ENCODE measurements at places on chromosomes 3 and 15. TPM values are rescaled to one million over a fixed set of nuclear protein-coding genes. Genes with fewer than 3 reads are reported as not detected.

The GOLGA6L7 gene
- total RNA-seq = not detected

GRCh38 chr15:30023798-30024295 lies 58.9 kb upstream of the GOLGA8J start:
- no peak for DNase-seq

DNA sequence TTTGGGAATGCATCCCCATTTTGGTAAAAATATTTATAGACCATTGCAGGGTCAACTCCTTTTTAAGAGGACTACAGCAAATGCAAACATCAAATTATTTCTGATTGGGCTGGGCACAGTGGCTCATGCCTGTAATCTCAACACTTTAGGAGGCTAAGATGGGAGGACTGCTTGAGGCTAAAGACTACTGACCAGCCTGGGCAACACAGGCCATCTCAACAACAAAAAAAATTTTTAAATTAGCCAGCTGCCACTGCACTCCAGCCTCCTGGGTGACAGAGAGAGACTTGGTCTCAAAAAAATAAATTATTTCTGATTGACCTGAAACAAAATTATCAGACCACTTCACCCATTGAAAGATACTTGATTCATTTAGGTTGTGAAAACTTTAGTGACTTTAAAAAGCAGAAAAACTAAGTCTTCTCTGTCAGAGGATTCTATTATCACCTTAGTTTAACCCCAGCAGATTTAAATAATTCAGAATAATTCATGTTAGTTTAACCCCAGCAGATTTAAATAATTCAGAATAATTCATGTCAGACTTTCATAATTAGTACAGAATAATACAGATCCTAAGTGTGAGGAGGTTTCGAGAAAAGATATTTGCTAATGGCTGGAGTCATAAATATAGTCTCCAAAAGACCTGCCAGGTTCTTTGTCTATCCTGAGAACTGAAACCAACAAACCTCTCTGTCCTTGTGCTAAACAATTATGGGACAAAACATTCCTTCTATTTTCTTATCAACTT lies 183.6 kb upstream of the STT3B start:
- DNase-seq = no peak

The RARB gene
- total RNA-seq = 22.8 TPM

- DNase-seq = no peak
Measured at GRCh38 chr3:126849768-126850167, 133.1 kb upstream of the PLXNA1 start.

- DNase-seq = no peak
Measured at GRCh38 chr3:122315619-122316018, 9.4 kb upstream of the CSTA start.

The SORD gene
- 13.6 TPM for total RNA-seq

DNA sequence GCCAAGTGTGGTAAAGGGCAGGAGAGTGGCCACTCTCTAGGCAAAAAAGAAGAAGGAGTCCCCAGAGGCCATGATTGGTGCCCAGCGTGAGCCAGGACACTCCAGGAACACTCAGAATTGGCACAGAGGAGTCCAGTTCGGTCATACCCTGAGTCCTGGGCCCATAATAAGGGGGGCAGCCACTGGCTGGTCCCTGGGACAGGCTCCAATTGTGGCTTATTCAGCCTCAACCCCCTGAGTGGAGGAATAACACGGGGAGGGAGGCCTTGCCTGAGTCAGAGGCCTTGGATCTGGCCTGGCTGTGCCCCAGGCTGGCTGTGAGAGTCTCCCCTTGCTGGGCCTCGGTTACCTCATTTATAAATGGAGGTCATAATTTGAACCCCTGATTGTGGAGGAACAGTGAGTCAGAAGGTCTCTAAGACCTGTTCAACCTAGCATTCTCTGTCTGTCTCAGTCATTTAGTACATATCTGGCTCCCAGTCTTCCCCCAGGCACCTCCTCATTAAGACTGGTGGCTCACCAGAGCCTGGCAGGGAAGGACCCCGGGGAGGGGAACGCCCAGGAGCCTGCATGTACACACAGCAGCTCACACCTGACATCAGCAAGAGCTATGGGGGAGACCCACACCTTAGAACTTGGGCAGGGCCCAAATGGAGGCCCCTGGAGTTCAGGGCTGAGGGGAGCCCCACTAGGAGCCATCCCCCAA lies 95.9 kb upstream of the ATP2B2 start:
- DNase-seq = peak; percentile 34

DNA sequence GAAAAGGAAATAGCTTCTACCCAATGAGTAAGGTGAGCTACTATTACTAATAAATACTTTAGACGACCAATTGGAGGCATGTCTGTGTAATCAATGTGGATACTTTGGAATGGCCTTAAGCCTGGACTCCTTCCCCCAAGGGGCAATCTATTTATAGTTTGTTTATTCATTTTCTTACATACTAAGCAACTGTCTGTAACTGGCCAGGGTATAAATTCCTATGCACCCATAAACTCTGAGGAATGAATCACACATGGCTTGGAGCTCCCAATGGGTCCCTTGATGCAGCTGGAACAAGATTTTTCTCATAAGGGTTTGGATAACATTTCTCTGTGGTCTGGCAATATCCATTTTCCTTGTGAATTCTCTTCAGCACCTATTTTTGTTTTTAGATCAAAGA lies 506.8 kb downstream of the EDEM1 start:
- DNase-seq = no peak

The SLC12A8 gene
- 0.52 TPM for total RNA-seq

The CISH gene
- total RNA-seq = 10.2 TPM

The ARHGAP31 gene
- 41.7 TPM for total RNA-seq

- DNase-seq = no peak
Measured at GRCh38 chr15:96160800-96161199, 169.7 kb upstream of the NR2F2 start.

GRCh38 chr3:4981294-4981664 lies 2.0 kb downstream of the BHLHE40 start:
- DNase-seq = no peak

DNA sequence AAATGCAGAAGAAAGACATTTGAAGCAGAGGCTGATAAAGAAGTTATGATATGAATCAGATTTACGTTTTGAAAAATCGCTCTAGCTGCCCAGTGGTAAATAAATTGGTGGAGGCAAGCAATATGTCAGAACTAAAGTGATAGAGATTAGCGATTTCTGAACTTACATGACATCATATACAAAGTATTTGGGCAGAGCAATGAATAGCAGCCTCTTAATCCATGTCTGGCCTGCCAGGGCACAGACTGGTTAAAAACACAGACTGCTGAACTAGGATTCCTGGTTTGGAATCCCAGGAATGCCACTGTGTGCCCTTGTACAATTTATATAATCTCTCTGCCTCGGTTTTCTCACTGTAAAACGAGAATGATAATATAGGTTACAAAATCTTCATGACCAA lies 243.1 kb upstream of the SETMAR start:
- DNase-seq = no peak

GRCh38 chr3:170848292-170848917 lies 21.6 kb downstream of the RPL22L1 start:
- no peak for DNase-seq

The HTR3E gene
- total RNA-seq = not detected

GRCh38 chr3:133211449-133211848 lies 173.3 kb downstream of the TMEM108 start:
- DNase-seq = no peak

The HYPK gene
- total RNA-seq = 12.3 TPM

DNA sequence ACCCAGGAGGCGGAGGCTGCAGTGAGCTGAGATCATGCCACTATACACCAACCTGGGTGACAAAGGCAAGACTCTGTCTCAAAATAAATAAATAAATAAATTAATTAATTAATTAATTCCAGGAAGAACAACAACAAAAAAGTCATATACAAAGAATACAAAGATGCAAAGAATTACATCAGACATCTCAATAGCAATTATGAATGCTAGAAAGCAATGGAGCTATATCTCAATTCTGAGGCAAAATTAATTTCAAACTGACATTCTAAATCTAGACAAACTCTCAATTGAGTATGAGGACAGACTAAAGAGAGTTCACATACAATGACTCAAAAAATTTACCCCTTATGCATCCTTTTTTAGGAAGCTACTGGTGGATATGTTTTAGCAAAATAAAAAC lies 69.6 kb upstream of the CTNNB1 start:
- no peak for DNase-seq

GRCh38 chr3:108462899-108463298 lies 47.5 kb downstream of the MYH15 start:
- DNase-seq = no peak

- DNase-seq = no peak
Measured at GRCh38 chr3:111434941-111435622, 106.9 kb upstream of the CD96 start.

The CCNL1 gene
- 30.7 TPM for total RNA-seq

GRCh38 chr15:38048001-38048455 lies 113.6 kb downstream of the TMCO5A start:
- no peak for DNase-seq

GRCh38 chr15:100334015-100334414 lies 7.8 kb downstream of the ADAMTS17 start:
- DNase-seq = no peak

- no peak for DNase-seq
Measured at GRCh38 chr15:92719021-92719420, 63.4 kb upstream of the FAM174B start.

The ZNF148 gene
- total RNA-seq = 51.7 TPM

DNA sequence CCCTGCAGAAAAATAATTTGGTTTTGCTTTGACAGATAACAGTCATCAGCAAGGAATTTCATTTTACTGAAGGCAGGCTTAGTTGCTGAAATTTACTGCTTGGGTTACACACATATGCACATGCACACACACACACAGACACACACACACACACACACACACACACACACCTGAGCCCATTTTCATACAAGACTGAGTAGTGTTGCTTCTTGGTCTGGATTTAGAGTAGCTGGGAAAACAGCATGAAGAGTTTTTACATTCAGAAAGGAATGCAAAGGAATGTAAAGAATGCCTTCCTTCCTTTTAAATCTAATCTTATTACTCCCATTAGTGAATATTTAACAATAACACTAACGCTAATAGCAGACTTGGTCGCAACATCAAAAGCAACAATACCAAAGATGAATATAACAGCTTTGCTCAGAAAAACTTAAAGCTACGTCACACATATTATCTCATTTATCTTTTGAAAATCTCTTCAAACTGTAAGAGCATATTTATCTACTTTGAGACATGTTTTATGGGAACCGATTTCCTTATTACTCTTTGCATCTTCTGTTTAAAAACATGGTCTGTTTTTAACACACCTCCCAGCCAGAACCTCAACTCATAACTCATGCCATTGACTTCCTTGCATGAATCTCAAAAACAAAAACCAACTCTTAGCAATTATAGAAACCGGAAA lies 32.5 kb downstream of the RFTN1 start:
- DNase-seq = no peak

GRCh38 chr3:38643592-38643991 lies 5.9 kb downstream of the SCN5A start:
- DNase-seq = no peak

DNA sequence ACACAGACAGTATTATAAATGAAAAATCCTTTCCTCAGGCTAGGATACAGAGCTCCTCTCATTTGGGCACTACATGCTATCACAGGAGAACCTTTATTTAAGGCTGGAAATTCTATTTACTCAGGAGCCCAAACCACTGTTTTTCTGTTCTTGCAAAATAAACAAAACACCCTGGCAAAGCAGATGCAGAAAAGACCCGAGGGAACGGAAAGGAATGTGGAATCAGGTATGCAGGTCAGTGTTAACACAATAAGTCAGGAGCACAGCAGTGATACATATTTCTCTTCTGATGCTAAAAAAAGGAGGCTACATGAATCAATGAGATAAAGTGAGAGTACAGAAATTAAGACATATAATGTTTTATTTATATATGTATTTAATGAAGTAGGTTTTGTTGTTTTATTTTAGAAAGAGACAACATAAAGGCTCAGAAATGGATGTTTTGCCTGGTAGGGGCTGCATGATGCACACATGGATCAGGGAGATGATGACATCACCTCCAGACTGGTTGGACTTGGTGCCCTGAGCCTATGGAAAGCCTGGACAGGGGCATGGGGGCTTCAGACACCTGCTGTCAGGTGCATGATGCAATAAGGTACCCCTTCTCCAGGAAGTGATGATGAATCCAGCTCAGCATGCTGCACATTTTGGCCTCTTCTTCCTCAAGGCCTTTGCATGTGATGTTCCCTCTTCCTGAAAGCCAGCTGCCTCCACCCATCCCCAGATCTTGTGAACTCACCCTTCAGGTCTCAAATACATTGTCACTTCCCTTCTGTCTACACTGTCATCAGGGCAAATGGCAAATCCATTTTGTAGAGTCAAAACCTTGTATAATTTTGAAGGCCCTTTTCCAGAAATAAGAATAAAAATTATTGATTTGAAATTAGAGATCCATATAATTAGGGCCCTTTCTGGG lies 19.1 kb upstream of the RBP1 start:
- no peak for DNase-seq

The C3orf49 gene
- not detected for total RNA-seq

The CAND2 gene
- total RNA-seq = 69.2 TPM

The NR2E3 gene
- not detected for total RNA-seq

The UBAP1L gene
- total RNA-seq = 1.3 TPM

GRCh38 chr3:156611870-156612494 lies 57.1 kb upstream of the SSR3 start:
- DNase-seq = no peak

DNA sequence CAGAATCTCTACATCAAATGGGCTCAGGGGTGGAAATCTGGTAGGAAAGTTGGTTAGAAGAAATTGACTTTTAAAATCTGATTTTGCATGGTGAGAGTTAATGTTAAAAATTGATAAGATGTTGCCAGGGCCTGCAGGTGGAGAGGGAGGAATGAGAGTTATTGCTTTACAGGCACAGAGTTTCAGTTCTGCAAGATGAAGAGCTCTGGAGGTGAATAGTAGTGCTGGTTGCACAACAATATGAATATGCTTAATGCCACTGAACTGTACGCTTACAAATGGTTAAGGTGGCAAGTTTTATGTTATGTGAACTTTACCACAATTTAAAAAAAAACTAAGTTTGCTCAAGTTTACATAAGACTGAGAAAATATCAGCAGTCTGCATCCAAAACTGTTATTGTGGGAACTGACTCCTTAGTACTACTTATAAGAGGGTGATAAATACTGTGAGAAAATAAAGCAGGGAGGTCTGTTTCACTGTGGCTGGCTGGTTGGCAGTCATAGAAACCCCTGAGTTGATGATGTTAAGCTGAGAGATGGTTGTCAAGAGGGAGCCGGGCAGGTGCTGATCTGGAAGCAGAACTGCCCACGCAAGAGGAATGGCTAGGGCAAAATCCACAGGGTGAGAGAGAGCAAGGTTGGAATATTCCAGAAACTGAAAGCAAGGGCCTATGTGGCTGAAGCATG lies 144.9 kb downstream of the EDEM1 start:
- no peak for DNase-seq

- no peak for DNase-seq
Measured at GRCh38 chr3:190165253-190165652, 44.6 kb upstream of the P3H2 start.

- DNase-seq = no peak
Measured at GRCh38 chr3:181844211-181844610, 132.5 kb downstream of the SOX2 start.

- DNase-seq = no peak
Measured at GRCh38 chr15:94348084-94348483, 116.7 kb downstream of the MCTP2 start.

The GNL3 gene
- total RNA-seq = 27.8 TPM

Measured in left ventricle myocardium superior (tissue), 1 donor.